Stimulated activated CD8-positive, alpha-beta memory T cell treated with anti-CD3 and anti-CD28 coated beads, Interleukin-15, amount 100 ng/mL, for 1 hour (primary cell): ENCODE measurements at places on chromosomes 5 and 9.

- no peak for DNase-seq
These were observed 297.8 kb downstream of the CWC27 start for GRCh38 chr5:65066387-65067146.

DNA sequence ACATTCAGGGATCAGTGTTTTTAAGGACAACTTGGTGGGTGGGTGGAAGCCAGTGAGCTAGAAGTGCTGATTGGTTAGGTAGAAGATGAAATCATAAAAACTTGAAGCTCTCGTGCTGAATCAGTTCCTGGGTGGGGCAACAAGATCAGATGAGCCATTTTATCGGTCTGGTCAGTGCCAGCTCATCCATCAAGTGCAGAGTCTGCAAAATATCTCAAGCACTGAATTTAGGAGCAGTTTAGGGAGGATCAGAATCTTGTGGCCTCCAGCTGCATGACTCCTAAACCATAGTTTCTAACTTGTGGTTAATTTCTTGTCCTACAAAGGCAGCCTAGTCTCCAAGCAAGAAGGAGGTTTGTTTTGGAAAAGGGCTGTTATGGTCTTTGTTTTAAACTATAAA lies 166.4 kb downstream of the FAM170A start:
- DNase-seq, result no peak

DNA sequence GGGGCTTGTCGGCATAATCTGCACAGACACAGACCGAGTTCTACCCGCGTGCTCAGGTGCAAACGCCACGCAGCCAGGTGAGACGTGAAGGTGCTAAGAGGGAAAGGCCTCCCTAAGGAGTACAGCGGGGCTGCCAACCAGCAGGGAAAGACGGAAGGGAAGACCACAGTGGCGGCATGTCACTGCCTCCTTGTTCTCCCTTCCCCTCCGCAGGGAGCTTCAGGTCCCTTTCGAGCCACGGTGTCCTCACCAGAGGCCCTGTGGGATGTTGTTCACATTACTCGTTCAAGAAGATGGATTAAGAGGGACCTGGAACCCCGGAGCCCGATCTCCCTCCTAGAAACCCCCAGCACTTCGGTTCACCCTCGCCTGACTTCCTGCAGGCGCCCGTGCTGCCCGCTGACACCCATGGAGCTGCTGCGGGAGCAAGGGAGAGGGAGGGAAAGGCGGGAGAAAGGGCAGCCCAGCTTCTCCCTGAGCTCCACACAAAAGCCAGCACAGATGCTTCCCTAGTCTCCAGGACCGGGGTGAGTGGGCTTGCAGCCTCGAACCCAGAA lies 686 bp downstream of the BRD9 start:
- DNase-seq, result no peak

GRCh38 chr9:111483858-111484571 lies at the start of gene ECPAS:
ECPAS (minus strand) TSS chr9:111484383; CDS start chr9:111472918, 11,465 bp downstream.
- peak; percentile 27 for DNase-seq

- DNase-seq, result no peak
These were observed 22.4 kb upstream of the FCN2 start for GRCh38 chr9:134858051-134858841.

DNA sequence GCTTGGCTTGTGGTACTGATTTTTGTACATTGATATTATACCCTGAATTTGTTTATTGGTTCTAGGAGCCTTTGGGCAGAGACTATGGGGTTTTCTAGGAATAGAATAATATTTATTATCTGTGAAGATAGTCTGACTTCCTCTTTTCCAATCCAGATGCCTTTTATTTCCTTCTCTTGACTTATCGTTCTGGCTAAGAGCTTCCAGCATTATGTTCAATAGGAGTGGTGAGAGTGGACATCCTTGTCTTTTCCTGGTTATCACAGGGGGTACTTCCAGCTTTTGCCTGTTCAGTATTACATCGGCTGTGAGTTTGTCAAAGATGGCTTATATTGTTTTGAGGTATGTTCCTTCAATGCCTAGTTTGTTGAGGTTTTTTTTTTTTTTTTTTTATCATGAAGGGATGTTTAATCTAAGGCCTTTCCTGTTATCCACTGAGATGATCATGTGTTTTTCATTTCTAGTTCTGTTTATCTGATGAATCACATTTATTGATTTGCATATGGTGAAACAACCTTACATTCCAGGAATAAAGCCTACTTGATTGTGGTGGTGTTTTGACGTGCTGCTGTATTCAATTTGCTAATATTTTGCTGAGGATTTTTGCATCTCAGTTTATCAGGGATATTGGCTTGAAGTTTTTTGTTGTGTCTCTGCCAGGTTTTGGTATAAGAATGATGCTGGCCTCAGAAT lies 77.5 kb downstream of the CERT1 start:
- no peak for DNase-seq

DNA sequence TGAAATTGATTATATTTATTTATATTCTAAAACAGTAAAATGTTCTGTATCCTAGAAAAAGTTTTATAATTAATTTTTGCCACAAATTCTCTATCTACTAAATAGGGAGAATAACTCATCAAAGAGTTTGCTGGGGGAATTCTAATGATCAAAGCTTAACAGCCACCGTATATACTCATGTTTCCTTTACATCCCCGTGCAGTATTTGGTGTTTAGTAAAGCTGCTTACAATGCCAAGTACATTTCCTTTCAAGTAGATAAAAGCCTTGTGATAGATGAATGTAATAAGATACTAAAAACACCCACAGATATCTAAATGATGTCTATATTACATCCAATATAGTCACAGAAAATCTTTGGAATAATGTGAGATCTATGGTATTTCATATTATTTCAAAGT lies 312.2 kb downstream of the HCN1 start:
- DNase-seq, result no peak

DNA sequence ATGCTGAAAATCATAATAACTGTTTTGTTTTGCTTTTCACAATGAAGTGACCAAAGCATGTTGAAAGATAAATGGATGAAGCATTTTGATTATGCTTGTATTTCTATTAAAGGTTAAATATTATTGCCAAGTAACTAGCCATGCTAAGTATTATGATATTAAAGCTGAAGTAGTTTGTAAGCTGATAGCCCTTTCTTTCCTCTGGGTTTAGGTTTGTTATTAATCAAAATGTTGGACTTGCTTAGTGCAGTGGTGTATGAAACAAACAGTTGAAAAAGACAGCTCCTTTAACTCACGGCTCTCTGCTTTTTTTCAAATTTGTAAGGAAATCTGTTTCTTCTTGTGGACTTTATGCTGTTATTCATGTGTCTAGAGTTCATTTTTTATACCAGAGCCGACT lies 246.0 kb downstream of the CWC27 start:
- DNase-seq, result no peak

- no peak for DNase-seq
These were observed 135.4 kb downstream of the ALDH1A1 start for GRCh38 chr9:72817413-72817812.

GRCh38 chr9:4222357-4222756 lies 77.5 kb downstream of the GLIS3 start:
- no peak for DNase-seq

GRCh38 chr5:38285226-38285625 lies 26.9 kb downstream of the EGFLAM start:
- no peak for DNase-seq

- DNase-seq, result no peak
These were observed 215.7 kb downstream of the PAX5 start for GRCh38 chr9:36818242-36818938.

GRCh38 chr5:63101870-63102269 lies 523.3 kb downstream of the LRRC70 start:
- no peak for DNase-seq

DNA sequence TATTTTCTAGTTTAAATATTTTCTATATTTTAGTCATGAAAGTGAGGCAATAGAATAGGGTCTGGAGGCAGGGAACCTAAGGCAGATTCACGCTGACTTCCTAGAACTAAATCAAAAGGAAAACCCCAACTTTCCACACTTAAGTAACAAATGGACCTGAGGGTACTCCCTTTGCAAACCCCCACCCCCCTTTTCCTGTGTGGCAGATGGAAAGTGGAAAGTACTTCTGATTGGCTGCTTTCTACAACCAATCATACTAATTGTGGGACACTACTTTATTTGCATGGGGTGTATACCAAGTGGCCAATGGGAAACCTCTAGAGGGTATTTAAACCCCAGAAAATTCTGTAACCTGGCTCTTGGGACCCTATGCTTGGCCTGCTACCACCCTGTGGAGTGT lies 4.8 kb upstream of the CENPH start:
- DNase-seq, result no peak

DNA sequence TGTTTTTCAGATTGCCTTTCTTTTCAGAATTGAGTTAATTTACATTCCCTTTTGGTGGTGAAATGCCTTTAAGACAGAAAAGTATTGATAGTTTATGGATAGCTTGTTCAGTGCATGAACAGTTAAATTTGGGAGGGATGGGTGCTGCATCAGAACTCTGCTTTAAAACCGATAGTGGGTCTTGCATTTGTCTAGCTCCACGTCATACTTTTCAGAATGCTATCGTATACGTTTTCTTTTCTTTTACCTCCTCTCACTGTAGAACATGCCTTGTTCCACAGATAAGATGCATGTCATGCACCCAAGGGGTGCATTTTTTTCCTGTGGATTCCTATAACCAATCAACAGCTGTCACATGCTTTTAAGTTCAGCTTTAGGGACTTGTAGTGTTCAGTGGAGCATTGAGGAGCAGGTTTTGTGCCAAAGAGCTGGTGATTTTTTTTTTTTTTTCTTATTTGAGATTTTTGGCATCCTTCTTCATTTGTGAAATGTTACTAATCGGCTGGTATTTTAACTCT lies 2.3 kb downstream of the SLC44A1 start:
- DNase-seq, result no peak

GRCh38 chr9:109716631-109717030 lies 63.4 kb upstream of the PALM2AKAP2 start:
- no peak for DNase-seq

GRCh38 chr9:117734082-117734481 lies 29.9 kb downstream of the TLR4 start:
- DNase-seq, result no peak

DNA sequence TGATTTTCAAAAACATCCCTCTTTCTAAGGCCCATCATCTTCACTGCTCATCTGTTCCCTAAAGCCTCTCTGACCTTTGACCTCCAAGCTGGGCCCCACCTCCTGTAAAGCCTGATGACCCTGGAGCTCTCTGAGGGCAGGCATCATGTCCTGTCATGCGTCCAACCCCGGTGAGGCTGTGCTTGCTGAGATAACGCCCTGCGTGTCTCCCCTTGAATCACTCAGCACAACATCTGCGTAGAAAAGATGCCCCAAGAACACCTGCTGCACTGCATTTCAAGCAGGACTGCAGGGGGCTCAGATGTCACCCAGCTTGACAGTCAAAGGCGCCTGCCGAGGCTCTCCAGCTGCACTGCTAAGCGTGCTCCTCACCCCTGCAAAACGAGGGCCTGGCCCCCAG lies 78.0 kb downstream of the OTULIN start:
- no peak for DNase-seq

GRCh38 chr9:124964604-124965003 lies 23.7 kb upstream of the GOLGA1 start:
- DNase-seq, result no peak

- DNase-seq, result no peak
These were observed 1584.3 kb upstream of the NUDT12 start for GRCh38 chr5:105146867-105147266.

GRCh38 chr5:1792842-1793266 lies 6.8 kb downstream of the MRPL36 start:
- DNase-seq, result peak; percentile 32

GRCh38 chr5:33043343-33043997 lies 332.3 kb downstream of the NPR3 start:
- DNase-seq, result no peak

GRCh38 chr9:131477367-131477766 lies 25.4 kb upstream of the POMT1 start:
- DNase-seq, result no peak

DNA sequence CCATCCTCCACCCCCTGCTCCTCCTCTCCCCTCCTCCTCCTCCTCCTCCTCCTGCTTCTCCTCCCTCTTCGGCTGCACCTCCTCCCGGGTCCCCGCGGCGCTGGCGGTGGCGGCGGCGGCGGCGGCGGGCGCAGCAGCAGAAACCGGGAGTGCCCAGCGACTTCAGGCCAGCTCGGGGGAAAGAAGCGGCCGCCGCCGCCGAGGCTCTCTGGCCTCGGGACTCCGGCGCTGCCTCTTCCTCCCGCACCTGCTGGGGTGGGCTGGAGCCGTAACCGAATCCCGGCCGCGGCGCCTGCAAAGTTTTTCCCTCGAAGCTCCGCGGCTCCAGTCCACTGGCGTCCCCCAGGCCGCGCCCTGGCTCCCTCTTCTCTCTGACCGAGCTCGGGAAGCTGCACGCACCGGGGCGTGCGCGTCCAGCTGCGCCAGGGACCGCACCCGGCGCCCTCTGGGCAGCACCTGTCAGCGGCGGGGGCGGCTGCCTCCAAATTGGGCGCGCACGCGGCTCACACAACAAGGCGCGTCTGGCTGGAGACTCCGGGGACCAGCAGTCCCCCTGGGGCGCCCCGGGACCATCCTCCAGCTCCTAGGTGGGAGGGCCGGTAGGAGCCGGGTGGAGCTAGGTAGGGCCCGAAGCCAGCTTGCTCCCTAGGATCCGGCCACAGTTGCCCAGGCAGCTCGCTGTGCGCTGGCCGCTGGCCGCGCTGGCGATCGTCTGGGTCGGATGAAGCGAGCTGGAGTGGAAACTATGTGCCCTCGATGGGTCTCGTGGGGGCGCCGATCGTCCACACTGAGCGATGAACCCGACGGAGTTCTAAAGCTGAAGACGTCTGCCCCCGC lies at the start of gene MCTP1:
Gene MCTP1 (minus strand): TSS at position 523 of the 837 bp plus-strand sequence.
- DNase-seq, result no peak

DNA sequence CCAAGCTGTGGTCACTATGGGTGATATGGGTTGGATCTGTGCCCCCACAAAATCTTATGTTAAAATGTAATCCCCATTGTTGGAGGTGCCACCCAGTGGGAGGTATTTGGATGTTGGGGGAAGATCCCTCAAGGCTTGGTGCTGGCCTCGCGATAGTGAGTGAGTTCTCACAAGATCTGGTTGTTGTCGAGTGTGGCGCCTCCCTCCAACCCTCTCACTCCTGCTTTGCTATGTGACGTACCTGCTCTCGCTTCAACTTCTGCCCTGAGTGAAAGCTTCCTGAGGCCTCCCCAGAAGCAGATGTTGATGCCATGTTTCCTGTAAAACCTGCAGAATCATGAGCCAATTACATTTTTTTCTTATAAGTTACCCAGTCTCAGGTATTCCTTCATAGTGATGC lies 35.5 kb downstream of the UGT3A2 start:
- no peak for DNase-seq

DNA sequence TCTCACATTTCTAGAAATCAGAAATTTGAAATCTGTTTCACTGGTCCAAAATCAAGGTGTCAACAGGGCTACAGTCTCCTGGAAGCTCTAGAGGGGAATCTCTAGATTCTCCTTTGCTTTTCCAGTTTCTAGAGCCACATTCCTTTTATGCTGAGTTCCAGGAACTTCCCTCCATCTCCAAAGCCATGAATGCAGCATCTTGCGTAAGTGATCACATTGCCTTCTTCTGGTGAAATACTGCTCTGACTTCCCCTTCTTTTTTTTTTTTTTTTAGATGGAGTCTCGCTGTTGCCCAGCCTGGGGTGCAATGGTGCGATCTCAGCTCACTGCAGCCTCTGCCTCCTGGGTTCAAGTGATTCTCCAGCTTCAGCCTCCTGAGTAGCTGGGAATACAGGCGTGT lies 23.8 kb downstream of the GDA start:
- DNase-seq, result no peak
